ENCODE measurements at places on chromosomes 11 and 22.

DNA sequence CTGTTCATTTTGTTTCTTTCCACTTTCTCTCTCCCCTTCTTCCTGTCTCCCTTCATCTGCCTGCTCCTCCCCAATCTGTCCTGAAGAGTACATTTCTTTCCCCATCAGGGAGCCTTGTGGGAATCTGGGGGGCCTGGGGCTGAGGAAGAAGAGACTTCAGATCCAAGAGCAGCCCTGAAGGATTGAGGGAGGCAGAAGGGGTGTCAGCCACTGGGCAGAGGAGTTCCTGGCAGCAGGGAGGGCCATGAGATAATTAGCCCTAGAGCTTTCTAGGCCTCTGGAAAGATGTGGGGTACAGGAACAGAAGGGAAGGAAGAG, 24.4 kb upstream of the OAF start:
- DNase-seq = no peak

- no peak for DNase-seq
Observed at GRCh38 chr11:121446752-121447156, 5.4 kb upstream of the SORL1 start.

- no peak for DNase-seq
Observed at GRCh38 chr11:1674173-1675131, 22.5 kb upstream of the KRTAP5-6 start.

DNA sequence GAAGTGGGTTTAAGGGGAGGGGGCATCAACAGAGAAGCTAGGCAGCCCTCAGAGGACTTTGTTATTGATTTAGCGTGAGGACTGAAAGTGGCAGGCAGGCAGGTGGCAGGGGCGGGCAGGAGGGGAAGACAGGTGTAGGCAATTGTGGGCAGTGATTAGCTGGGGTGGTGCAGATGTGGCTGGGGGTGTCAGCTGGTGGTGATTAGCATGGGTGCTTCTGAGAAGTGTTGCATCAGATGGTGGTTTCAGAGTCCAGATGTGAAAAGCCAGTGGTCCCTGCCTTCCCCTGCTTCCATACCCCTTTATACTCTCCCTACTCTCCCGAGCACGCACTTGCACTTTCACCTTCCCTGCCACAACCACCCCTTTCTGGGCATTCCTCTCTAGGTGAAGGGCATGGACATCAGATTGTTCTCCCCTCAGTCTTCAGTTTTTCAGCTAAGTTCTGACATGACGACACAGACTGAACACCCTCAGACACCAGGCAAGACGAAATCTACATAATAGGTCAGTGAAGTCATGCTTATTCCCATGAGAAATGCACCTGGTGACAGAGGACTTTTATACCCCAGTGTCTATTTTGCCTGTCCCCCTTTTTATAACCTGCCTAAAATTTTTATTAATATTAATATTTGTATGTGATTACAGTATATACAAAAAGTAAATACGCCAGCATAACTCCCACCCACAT, 435.7 kb upstream of the CADM1 start:
- DNase-seq = no peak

- DNase-seq = no peak
Observed at GRCh38 chr11:122709039-122709760, 53.7 kb downstream of the UBASH3B start.

- no peak for DNase-seq
Observed at GRCh38 chr22:16806401-16806800, 18.8 kb downstream of the XKR3 start.

DNA sequence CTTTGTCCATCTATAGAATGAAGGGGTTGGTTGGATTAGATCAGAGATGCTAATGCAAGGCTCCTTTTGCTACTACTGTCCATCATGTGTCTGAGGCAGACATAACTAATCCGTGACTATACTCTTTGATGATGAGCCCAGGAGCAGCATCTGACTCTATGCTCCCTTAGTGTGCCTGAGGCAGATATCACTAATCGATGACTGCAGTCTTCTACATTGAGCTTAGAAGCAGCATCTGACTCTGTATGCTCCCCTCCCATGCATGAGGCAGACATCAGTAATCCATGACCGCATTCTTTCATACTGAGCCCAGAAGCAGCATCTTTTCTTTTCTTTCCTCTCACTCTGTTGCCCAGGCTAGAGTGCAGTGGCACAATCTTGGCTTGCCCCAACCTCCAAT, 4.2 kb downstream of the TCN2 start:
- no peak for DNase-seq

DNA sequence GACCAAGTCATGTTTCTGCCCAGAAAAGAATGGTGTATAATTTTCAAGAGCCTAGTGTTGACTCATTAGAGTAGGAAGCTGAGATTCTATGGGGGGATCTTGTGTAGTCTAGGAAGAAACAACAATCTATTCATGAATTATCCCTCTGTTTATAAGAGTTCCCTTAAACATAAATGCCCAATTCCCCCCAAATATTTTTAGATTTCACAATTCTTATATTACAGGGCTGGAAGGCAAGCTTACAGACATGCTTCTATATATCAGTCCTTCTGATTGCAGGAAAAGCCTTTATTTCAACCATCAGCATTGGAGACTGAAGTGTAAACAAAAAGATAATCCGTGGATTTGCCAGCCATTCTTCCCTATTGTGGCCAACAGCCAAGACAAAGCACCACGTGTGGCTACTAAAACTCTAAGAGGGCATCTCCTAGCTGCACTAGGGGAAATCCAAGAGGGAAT, 71.4 kb downstream of the NAT10 start:
- DNase-seq = no peak

DNA sequence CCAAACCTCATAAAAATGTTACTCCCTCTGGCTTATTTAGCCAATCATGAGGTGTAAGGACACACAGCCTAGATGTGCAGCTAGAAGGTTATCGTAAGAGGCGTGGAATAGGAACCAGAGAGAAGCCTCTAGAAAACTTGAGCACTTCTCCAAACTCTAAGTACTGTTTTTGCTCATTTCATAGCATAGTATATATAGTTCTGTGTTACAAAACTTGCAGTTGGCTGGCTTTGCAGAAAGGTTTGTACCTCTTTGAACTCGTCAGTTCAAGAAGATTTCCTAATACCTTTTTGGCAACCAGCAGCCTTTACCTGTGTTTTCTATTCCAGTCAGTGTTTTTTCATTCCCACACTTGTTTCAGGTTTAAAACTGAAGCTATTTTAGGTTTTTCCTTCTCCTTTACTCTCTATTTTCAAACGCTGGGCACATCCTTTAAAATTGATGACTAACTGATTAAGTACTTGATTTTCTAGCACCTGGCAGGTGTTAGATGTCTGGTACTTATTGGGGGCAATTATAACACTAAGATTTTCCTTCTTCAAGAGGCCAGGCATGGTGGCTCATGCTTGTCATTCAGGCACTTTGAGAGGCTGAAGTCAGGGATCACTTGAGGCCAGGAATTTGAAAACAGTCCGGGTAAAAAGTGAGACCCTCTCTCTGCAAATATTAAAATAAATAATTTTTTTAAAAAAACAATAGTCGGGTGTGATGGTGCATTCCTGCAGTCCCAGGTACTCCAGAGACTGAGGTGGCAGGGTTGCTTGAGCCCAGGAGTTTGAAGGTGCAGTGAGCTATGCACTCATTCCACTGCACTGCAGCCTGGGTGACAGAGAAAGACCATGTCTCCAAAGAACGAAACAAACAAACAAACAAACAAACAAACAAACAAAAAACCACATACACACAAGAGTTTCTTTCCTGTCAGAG, 125.2 kb downstream of the LRRC4C start:
- no peak for DNase-seq

GRCh38 chr11:121393855-121394254, 58.3 kb upstream of the SORL1 start:
- no peak for DNase-seq

DNA sequence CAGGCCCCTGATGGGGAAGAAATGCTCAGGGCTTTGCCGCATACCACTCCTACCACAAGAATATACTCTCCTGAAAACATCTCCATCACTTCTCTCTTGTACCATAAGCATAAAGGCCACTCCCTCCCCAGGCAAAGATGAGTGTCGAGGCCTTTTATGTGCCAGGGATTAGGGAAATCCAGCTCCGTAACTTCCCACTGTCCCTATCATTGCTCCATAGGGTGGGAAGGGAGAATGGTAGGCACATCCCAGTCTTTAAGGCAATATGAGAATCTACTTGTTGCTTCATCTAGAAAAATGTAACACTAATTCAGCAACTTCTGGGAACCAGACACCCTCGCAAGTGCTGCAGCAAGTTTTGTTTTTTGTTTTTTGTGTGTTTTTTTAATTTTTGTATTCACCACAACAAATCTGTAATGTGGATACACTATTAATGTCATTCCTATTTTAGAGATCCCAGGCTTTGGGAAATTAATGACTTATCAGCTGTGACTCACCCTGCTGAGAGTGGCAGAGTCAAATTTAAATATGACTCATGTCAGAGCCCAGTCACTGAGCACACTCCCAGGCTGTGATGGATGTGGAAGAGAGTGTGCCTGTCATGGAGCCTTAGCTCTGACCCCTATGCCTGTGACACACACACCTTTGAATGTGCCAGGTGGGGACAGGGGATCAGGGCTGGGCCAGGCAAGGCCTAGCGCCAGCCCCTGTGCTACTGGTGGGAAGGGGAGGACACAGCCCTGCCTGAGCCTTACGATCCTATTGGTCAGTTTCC, 23.4 kb downstream of the PANX1 start:
- no peak for DNase-seq

- no peak for DNase-seq
Observed at GRCh38 chr22:24975813-24976341, 23.4 kb downstream of the KIAA1671 start.

DNA sequence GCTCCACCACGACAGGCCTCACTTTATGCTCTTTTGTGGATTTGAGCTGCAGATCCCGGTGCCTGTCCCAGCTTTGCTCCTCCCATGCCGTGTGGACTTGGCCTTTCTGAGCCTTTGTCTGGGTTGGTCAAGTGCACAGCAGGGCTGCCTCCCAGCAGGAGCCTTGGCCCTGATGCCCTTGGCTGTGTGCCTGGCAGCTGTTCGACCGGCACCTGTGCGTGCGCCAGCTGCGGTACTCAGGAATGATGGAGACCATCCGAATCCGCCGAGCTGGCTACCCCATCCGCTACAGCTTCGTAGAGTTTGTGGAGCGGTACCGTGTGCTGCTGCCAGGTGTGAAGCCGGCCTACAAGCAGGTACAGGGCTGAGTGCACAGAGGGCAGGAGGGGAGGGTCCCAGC, 46.5 kb downstream of the MYO7A start:
- DNase-seq = no peak

DNA sequence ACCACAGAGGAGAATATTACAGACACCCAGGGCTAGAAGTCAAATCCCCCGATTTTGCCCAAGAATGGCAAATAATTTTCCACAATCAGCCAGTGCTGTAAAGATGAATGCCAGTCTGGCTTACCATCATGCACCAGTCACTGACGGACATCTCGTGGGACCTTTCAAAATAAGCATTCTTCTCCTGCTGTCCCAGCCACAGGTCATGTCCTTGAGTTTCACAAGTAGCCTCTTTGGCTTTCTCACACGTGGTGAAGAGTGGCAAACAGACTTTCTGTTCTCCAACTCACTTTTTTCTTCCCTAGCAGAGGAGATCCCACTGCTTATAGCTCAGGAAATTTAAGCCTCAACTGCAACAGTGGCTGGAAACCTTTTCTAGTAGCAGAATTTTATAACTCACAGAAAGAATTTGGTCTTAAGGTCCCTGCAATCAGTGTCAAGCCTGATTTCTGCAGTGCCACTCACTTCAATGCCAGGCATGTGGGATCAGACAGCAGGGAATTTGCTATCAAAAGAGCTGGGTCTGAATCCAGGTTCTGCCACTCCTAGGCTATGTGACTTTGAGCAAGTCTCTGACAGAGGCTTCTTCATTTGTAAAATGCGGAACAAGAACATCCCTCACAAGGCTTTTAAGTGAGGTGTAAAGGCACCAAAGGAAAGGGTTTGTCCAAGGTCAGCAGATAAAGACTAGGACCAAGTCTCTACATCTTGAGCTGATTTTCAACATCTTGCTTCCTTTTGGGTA, 3.6 kb downstream of the PIK3IP1 start:
- no peak for DNase-seq

Data from HL-60 (cell line).